ENCODE measurements at places on chromosomes 12 and 14. TPM values are rescaled to one million over a fixed set of nuclear protein-coding genes. Genes with fewer than 3 reads are reported as not detected.

The LPAR5 gene
- not detected for total RNA-seq

The METTL3 gene
- 59.4 TPM for total RNA-seq

The ZDHHC22 gene
- not detected for total RNA-seq

The CEBPE gene
- total RNA-seq: not detected

The RNF34 gene
- 48.5 TPM for total RNA-seq

Data from hair follicle dermal papilla cell (primary cell).